ENCODE measurements at places on chromosomes 11 and 22. TPM values are rescaled to one million over a fixed set of nuclear protein-coding genes. Genes with fewer than 3 reads are reported as not detected.

RIMBP3C gene
- 0.41 TPM for total RNA-seq

- peak overlapping the region; percentile 98 for H3K27ac ChIP-seq
- H3K36me3 ChIP-seq = peaks cover 1% of the 10 kb centered on the region
- H3K4me1 ChIP-seq = peaks cover 54% of the 10 kb centered on the region
- peak overlapping the region; percentile 68 for H3K4me3 ChIP-seq
- no peaks in the 10 kb centered on the region for H3K27me3 ChIP-seq
- DNase-seq = peak; percentile 96
Measured at GRCh38 chr11:72040491-72041363, 39.6 kb downstream of the NUMA1 start.

NXPE1 gene
- total RNA-seq = not detected

- no peak overlapping the region for H3K27ac ChIP-seq
- no peaks in the 10 kb centered on the region for H3K36me3 ChIP-seq
- no peak for DNase-seq
- H3K4me3 ChIP-seq = no peak overlapping the region
- no peaks in the 10 kb centered on the region for H3K27me3 ChIP-seq
Measured at GRCh38 chr11:109838026-109838425, 255.2 kb upstream of the ZC3H12C start.

DNA sequence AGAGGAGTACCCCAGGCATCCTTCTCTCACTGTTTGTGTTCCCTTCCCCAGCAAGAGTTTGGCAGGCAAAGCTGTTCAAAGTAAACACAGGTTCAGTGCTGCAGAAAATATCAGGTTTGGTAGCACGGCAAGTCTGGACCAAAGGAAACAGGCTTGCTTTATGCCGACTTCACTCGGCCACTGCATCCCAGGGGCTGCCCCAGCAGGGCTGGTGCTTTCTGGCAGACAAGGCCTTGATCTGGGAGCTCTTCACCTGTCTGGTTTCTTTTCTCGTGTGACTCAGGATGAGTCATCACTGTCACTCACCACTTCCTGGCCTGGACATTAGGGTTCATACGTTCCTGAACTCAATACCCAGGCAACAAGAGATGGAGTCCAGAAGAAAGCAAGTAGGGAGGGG, 52.6 kb upstream of the NAV2 start:
- H3K4me3 ChIP-seq = no peak overlapping the region
- H3K4me1 ChIP-seq = peaks cover 4% of the 10 kb centered on the region
- no peaks in the 10 kb centered on the region for H3K27me3 ChIP-seq
- no peak overlapping the region for H3K27ac ChIP-seq

GGTLC3 gene
- total RNA-seq = 13.1 TPM

DNA sequence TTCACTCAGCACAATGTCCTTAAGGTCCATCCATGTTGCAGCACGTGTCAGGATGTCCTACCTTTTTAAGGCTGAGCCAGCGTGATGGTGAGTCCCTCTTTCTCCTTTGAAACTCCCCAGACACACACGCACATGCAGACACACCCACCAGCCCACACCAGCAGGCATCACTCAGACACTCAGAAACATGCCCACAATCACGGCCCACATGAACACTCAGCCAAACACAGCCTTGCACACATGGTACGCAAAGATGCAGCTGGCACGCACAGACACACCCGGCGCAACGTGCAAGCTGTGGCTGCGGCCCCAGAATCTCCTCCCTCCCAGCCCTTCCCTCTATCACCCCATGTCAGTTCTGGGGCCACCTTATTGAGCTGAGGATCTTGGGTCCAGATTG, 8.0 kb downstream of the FADS3 start:
- H3K36me3 ChIP-seq = peaks cover 3% of the 10 kb centered on the region
- no peaks in the 10 kb centered on the region for H3K27me3 ChIP-seq
- H3K4me1 ChIP-seq = peaks cover 8% of the 10 kb centered on the region
- DNase-seq = no peak

DNA sequence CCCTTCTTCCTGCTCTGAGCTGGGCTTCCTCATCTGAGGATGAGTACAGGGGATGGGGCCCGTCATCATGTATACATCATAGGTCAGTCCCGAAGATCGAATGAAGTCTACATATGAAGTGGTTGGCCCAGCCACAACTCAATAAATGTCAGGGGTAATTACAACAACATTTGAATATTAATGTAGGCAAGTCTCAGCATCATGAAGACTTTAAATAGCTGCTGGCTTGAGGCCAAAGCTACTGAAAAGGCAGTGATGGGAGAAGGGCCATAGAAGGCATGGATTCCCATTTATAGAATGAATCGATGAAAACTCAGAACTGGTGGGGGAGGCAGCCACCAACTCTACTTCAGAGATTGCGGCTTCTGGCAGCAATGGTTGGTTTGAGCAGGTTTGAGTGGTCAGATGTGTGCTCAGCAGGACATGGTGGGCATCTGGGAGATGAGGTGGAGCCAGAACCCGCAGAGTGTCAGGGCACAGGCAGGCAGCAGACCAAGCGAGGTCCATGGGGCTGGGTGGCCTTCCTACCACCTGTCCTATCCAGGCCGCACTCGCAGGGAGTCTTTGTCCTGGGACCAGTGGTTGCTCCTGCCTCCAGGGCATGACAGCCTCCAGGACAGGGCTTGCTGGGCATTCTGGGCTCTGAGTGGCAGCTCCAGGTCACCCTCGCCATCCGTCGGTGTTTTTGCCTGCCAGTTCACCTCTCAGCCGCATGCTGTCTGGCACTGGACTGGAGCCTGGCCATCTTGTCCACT, 919.1 kb downstream of the TBC1D22A start:
- H3K27ac ChIP-seq = no peak overlapping the region
- no peaks in the 10 kb centered on the region for H3K36me3 ChIP-seq
- no peak overlapping the region for H3K4me3 ChIP-seq
- DNase-seq = no peak
- H3K27me3 ChIP-seq = peaks cover 5% of the 10 kb centered on the region
- H3K4me1 ChIP-seq = no peaks in the 10 kb centered on the region

GRCh38 chr11:13269775-13270174, 7.8 kb upstream of the BMAL1 start:
- H3K36me3 ChIP-seq = no peaks in the 10 kb centered on the region
- no peaks in the 10 kb centered on the region for H3K4me1 ChIP-seq
- H3K4me3 ChIP-seq = no peak overlapping the region
- H3K27ac ChIP-seq = no peak overlapping the region

DNA sequence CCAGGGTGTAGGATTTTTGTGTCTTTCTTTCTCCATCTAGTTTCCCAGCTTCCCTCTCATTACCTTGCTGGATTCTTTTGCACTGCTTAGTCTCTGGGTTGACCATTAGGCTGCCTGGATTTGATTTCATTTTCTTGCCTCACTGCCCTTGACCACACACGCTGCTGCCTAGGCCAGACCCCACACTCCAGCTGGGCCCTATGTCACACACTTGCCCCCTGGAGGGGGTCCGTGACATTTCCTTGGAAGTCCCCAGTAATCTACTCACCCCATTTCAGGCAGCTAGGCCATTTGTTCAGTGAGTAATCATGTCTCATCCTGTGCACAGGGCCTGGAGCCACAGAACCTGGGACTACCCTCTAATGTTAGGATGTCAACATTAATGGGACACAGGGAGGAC, 81.9 kb upstream of the SPON1 start:
- H3K27ac ChIP-seq = no peak overlapping the region
- H3K36me3 ChIP-seq = no peaks in the 10 kb centered on the region
- H3K27me3 ChIP-seq = no peaks in the 10 kb centered on the region

BACE1-AS gene
- 8.2 TPM for total RNA-seq

TMEM132A gene
- total RNA-seq = 18.4 TPM

- H3K27me3 ChIP-seq = no peaks in the 10 kb centered on the region
- DNase-seq = no peak
- no peak overlapping the region for H3K27ac ChIP-seq
Measured at GRCh38 chr11:32050264-32050663, 40.6 kb upstream of the RCN1 start.

DNA sequence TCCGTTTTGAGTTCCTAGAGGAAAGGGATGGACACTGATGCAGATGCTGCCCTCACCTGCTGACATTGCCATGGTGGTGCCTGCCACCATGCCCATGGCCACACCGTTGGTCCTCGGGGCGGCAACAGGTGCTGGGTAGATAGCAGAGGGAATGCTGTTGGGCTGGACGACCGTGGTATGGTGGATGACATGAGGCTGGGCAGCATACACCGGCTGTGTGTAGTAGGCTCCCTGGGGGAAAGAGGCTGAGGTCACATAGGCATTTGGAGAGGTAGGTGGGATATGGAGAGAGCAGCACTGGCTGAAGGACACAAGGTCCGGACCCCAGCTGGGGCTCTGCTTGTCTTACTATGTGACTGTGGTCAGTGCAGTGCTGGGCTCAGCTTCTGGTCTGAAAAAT, 33.2 kb downstream of the RELT start:
- DNase-seq = peak; percentile 41
- peaks cover 16% of the 10 kb centered on the region for H3K36me3 ChIP-seq
- H3K4me3 ChIP-seq = no peak overlapping the region
- no peaks in the 10 kb centered on the region for H3K27me3 ChIP-seq
- H3K4me1 ChIP-seq = peaks cover 4% of the 10 kb centered on the region

GRCh38 chr11:8910649-8911026, 351 bp upstream of the AKIP1 start:
- peaks cover 32% of the 10 kb centered on the region for H3K4me1 ChIP-seq
- H3K4me3 ChIP-seq = peak overlapping the region; percentile 97
- H3K27ac ChIP-seq = no peak overlapping the region
- H3K27me3 ChIP-seq = no peaks in the 10 kb centered on the region
- peaks cover 9% of the 10 kb centered on the region for H3K36me3 ChIP-seq

CENPM gene
- 1.3 TPM for total RNA-seq

Measured in upper lobe of right lung (tissue), 1 donor.